Memory B cell (primary cell): ENCODE measurements at places on chromosomes 3 and 15.

GRCh38 chr3:187454085-187454815 is 86.1 kb downstream of the RTP4 start:
- DNase-seq = no peak

DNA sequence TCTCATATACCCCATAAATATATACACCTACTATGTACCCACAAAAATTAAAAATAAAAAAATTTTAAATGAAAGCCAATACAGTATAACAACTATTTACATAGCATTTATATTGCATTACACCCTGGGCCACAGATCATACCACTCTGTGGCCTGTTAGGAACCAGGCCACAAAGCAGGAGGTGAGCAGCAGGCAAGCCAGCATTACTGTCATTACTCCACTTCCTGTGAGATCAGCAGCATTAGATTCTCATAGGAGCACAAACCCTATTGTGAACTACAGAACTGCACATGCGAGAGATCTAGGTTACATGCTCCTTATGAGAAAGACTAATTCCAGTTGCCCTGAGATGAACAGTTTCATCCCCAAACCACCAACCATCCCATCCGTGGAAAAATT is 17.4 kb downstream of the FILIP1L start:
- DNase-seq = no peak

GRCh38 chr3:30609930-30610701 is 3.7 kb downstream of the TGFBR2 start:
- no peak for DNase-seq

- no peak for DNase-seq
These were observed 103.6 kb downstream of the ECT2 start for GRCh38 chr3:172853921-172854666.

DNA sequence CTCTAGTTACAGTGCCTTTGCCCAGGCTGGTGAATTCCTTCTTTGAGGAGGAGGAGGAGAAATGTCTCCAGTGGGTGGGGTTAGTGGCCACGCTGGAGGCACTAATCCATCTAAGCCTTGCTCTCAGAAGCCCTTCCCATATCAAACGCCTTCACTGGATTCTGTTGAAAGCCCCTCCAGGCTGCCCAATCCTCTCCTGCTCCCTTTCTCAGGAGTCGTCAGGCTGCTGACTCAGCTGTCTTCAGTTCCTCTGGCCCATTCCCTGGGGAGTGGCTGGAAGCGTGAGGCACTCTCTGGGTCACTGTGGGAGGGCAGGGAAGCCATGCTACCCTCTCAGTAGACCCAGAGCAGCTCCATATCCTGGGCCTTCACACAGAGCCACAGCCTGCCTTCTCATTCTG is 2.7 kb downstream of the AP2M1 start:
- no peak for DNase-seq
